ENCODE measurements at places on chromosomes 5 and 9.

DNA sequence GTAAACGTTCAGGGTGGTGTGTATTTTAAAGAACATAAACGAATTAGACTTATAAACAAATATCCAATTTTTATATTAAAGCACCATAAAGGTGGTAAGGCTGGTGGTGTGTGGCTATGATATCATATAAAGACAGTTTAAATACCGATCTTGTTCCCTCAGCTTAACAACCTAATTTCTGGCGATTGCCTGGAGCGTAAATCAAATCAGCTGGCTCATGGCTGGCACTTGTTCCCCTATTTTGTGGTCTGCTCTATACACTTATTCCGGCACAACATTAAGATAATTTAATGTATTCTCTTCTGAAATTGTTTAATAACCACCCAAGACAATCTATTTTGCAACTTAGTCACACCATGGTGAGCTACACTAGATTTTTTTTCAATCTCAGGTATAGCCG lies 2.4 kb upstream of the HAPLN1 start:
- DNase-seq = no peak

- no peak for DNase-seq
Observed at GRCh38 chr5:116308391-116308790, 223.6 kb downstream of the COMMD10 start.

DNA sequence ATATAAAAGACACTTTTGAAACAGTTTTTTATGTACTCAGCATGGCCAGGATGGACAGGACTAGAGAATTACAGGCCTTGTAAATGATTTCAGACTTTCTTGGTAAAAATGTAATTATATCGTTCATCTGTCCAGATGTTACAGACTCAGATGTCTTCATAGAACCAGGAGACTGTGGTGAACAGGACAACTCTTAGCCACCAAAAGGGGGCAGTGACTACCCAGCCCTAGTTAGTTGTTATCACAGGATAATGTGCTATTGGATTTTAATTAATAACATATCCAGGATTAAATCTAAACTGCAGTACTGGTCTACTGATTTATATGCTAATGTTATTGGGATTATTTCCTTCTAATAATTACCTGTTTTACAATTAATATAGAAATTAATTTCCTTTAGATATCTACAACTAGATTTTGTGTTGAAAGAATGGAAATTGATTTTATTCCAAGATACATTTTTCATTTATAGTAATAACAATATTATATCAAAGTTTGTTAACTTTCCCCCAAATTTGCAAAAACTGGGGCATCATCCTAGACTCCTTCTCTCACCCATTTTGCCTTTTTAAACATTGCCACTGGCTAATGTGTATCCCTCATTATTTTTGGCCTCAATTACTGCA lies 99.4 kb downstream of the MTREX start:
- peak; percentile 76 for DNase-seq

DNA sequence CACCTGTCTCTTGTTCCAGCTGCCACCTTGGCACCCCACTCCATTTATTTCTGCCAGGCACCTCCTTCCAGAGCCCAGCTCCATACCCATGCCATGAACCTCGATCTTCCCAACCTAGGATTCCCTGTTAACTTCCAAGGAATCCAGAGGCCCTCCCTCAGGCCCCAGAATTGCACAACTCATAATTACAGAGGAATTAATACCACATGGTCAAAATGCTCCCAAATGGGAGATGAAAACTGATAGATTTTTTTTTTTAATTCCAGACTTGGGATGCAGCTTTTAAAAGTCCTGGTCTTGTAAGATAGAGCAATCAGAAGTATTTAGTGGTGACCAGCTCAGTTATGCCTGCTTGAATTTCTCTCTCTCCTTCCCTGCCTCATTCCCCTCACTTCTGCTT lies 96.2 kb upstream of the CCDC112 start:
- DNase-seq = no peak

DNA sequence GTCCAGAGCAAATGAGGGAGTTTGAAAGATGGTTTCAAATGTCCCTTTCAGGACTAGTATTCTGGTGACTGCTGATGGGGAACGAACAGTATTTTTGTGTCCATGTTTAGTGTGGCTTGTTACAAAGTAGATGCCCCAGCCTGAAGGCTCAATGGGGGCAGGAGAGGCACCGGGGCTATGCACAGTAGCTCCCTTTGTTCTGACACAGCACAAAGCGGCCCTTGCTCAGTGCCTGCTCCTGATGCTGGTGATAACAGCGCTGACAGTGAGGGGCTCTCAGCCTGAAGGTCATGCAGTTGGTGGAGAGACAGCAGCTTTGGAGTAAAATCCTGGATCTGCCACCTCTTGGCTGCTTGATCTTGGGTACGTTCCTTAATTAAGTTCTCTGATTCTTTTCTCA lies 188.9 kb downstream of the SLIT3 start:
- DNase-seq = no peak

DNA sequence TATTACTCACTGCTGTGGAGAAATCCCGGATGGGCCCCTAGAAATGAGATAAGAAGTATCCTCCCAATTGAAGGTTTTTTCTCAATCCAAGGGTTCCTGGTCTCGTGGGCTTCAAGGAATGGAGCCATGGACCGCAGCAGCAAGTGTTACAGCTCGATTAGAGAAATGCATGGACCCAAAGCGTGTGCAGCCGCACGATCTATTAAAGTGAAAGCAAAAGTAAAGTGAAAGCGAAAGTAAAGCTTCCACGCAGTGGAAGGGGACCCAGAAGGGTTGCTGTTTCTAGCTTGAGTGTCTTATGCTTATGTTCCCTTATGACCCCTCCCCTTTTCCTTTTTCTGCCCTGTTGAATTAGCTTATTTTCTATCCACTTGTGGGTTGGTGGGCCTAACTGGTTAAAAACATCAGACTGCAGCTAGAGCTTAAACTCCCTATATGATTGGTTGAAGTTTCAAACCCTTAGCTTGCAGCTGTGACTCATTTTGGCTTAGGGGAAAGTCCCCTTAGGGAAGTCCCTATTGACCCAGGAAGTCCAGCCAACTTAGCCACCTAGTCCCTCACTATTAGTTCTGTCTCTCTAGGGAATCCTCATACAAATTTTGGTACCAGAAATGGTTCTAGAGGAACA lies 1111.8 kb downstream of the TAF11L14 start:
- no peak for DNase-seq

DNA sequence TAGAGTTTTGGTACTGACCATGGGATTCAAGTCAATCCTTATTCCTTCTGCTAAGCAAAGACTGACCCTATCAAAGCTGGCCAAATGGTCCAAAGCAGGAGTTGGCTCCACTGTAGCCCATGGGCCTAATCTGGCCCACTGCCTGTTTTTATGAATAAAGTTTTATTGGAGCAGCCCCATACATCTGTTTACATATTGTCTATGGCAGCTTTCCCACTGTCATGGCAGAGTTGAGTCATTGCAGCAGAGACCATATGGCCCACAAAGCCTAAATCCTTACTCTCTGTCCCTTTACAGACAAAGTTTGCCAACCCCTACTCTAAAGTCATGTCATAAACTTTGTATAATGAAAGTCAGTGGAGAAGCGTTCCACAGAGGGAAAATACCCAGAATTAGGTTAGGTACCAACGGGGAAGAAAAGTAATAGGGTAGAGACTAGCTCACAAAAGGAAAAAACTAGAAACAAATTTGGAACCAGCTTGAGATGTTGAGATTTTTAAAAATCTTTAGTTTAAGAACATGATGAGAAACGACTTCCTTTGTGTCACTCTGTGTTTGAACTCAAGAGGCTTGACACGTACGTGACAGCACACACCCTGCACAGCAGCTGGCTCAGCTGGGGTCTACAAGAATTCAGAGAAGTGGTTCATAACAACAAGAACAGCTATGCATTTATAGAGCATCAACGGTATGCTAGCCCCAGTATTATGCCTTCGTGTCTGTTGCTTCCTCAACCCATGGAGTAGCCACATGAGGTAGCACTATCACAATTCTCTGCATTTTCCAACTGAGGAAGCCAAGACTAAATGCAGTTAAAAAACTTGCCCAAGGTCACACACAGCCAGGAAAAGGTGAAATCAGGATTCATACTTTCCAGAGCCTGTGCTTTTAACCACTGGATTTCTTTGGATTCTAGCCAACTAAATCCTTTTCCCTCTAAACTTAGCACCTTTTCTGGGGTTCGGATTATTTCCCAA lies 198.9 kb upstream of the WWC1 start:
- no peak for DNase-seq

GRCh38 chr5:127650022-127650421 lies 1.1 kb downstream of the CTXN3 start:
- peak; percentile 62 for DNase-seq

- no peak for DNase-seq
Observed at GRCh38 chr9:120904061-120904977, 22.3 kb downstream of the TRAF1 start.

DNA sequence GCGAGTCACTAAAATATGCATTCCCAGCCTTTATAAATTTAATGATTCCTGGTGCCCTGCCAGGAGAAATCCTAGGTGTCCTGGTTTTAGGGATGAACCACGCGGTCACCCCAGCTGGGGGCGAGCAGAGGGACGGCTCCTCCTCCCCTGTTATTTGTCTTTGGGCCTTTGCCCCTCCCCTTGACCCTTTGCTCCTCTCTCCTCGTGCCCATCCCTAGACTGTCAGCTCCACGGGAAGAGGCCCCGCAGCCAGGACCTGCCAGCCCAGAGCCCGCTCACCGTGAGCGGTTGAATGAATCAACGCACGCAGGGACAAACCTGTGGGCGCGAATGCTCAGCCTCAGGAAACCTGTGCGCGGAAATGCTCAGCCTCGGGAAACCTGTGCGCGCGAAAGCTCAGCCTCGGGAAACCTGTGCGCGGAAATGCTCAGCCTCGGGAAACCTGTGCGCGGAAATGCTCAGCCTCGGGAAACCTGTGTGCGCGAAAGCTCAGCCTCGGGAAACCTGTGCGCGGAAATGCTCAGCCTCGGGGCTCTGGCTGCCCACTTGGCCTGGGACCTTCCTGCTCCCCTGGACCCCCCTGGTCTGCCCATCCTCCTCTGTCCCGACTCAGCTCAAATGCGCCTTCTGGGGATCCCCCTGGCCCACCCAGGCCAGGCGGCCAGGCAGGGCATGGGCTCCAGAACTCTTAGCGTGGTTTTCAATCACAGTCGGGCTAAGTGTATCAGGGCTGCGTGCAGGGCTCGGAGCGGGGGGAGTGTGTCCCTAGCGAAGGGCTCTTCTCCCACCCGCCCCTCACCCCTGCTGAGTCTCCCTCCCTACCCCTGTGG lies 140.5 kb upstream of the COL5A1 start:
- DNase-seq = no peak

DNA sequence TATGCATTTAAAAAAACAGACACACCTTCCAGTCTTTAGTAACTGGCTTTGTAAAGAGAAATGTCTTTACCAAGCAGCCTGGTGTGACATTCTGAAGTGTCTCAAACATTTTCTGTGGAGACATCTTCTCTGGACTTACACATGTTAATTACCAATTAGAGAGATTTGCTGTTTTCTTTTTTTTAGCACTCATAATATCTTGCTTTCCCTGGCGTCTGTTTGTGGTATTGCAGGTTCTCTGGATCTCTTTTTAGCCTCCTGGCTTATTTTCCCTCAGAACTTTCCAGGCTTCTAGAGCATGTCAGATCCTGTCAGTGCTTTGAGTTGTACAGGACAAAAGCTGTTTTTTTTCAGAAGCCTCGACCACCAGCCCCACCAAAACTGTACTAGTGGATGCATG lies 92.5 kb downstream of the MSX2 start:
- no peak for DNase-seq

DNA sequence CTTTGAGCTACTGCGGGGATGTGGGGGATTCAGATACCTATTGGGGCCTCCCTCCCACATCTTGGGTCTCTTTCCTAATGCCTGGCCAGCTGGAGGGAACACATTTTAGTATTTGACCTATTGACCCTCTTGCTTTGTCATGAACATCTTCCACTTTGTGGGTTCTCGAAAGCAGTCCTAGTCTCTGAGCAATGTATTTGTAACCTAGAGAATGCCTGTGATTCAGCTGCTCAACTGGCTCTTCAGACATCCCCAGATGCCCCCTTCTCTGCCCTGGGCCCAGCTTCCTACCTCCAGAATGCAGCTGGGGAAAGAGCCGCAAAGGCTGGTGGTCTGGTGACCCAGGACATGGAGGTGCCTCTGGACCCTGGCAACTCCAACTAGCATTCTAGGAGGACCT lies 32.2 kb downstream of the APTX start:
- peak; percentile 79 for DNase-seq

DNA sequence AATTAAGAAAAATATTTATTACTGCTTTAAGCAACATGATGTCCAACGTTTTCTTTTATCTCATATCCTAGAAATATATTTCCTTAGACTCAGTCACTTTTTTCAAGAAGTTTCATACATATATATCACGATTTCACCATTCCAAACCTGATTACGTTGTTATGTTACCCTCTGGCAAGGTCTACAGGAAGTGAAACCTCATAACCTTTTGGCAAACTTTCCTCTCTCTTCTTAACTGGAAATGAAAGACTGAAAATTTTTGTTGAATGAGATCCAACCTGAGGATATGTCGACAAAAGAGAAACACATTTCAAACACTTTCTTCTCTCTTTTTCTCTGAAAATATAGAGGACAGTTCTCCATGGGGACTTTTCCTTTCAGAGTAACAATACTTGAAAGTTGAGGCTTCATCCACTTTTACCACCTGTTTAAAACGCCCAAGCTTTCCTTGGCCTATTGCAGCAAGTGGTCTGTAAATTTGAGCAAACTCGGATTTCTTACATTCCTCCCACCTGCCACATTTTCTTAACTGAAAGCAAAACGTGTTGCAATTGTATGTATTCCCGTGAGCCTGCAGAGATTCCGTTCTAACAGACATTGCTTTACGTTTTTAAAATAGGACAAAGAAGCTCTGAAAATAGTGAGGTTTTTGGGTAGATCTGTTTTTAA lies 298.1 kb downstream of the CETN3 start:
- DNase-seq = peak; percentile 92

DNA sequence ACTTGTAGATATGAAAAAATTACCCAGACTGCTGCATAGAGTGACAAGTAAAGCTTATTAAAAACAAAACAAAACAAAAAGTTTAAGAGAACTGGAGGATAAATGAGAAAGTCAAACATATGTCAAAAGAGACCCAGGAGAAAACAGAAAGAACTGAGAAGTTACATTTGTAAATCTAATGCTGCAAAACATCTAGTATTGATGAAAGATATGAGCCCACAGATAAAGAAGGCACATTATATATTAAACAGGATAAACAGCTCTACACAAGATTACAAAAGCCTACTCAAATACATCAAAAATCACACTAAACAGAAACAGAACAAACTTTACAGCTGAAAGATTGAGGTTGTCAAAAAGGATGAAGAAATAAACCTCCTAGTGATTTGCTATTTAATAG lies 55.1 kb downstream of the ADAMTS6 start:
- DNase-seq = no peak

Measured in cardiac fibroblast (primary cell).